ENCODE measurements at places on chromosomes 3 and 15.

GRCh38 chr15:65365229-65365628 lies 12.6 kb downstream of the IGDCC3 start:
- no peak for DNase-seq

GRCh38 chr3:14770591-14770990 lies 48.2 kb upstream of the FGD5 start:
- no peak for DNase-seq

GRCh38 chr3:8822141-8822540 lies 52.7 kb upstream of the OXTR start:
- DNase-seq: no peak

GRCh38 chr15:36183201-36183600 lies 396.2 kb upstream of the CDIN1 start:
- DNase-seq: no peak

GRCh38 chr3:143875546-143875945 lies 27.3 kb upstream of the SLC9A9 start:
- DNase-seq: no peak

GRCh38 chr15:30827625-30828303 lies 76.0 kb upstream of the FAN1 start:
- DNase-seq: no peak

- DNase-seq: no peak
Measured at GRCh38 chr15:44736181-44736765, at the start of gene TRIM69. Gene TRIM69, plus strand, starts transcription at chr15:44736528. Its CDS starts 177 bp downstream, at chr15:44736705.

DNA sequence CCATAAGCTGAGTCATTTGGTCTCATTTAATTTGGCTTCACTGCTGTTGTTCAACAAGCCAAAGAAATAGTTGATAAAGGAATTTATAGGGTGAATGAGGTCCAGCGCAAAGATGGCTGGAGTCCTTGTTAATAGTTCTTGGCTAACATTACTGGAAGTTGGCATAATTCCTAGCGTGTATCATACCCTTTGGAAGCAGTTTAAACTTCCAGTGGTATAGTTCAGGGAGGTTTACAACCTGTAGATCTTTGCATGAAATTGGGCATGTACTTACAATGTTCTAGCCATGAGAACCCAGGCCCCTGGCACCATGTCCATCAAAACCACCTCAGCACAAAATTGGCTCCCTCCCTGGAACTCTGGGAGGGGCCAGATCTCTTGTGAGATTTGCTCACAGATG lies 380.8 kb downstream of the LRTM1 start:
- no peak for DNase-seq

DNA sequence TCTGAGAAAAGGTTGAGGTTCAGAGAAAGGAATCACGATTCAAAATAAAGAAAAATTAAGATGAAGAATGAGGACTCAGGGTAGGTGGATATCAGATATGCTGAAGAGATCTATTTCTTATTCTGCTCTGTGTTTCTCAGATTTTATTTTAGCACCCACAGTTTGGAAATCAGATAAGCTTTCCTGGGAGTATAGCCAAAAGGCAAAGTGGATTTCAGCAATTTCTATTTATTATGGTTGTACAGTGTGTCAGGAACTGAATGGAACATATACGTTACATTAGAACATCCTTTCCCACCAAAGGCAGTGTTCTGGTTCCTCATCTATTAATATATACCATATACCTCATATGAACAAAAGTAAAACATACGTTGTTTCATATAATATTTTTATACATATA lies 18.9 kb downstream of the PEX5L start:
- no peak for DNase-seq

DNA sequence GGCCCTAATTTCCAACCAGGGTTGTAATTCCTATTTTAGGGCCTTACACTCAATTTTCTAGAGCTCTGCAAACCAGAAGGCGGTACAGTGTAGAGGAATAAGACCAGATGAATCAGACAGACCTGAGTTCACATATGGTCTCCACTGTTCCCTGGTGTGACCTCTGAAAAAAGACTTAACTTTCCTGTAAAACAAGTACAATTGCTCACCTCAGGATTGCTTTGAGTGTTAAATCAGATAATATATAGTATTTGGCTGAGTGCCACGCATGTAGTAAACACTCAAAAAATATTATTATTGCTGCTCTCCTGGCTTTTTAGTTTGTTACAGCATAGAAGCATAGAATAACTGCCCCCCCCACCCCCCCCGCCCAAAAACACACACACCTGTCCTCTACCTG lies 51.0 kb upstream of the STT3B start:
- no peak for DNase-seq

DNA sequence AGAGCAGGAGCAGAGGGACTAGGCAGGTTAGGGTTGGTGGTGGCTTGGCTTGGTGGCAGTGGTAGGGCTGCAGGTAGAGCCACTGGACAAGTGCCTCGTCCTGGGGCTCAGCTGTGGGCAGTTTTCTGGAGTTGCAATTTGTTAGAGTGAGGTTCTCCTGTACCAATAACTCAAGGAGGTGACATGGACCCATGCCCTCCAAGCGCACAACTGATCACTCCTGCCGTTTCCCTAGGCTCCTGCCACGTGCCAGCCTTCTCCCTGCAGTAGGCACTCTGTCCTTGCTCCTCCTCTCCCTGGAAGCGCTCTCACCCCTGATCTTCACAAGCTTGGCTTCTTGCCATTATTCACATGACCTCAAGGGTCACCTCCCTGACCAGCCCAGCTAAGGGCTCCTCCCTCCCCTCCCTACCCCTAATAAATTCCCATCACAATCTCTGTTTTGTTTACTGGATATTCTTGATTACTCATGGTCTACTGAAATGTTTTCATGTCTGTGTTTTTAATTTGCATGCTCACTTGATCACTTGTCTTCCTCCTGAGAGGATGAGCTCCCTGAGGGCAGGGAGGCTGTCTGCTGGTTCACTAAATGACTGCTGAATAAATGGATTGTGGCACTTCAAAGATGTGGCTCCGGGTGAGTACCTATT lies 3.3 kb downstream of the WNT7A start:
- no peak for DNase-seq

DNA sequence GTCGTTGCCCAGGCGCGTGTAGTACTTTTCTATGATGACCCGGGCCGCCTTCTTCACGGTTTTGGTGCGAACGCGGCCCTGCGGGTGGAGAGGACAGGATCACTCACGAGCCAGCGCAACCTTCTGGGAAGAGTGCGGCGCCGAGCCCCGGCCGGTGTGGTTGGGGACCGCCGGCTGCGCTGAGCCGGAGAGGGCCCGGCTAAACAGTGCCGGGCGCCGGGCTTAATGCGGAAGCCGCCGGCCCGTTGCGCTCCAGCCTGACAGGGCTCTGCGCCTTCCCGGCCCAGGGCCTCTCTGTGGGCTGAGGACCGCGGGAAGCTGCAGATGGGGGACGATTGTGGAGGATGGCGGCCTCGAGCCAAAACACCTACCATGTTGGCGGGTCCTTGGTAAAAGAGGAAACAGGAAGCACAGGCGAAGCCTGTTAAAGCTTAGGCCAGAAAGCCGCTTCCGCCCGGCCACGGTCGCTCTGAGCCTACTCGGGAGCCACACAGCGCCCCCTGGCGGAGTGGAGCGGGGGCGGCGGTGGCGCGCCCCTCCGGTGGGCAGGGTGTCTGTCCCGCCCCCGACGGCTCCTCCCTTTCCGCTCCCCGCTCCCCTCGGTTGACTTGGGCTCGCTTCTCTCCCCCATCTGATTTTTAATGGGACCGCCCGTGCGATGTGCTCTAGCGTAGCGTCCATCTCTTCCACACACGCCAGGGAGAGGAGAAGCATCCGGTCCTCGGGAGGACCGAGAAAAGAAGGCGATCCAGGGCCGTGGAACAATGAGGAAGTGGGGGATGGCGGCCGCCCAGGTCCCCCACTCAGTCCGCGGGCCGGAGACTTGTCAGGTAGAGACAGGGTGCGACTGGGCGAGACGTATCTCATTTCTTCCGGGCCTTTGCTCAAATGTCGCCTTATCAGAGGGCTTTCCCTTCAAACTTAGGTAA lies at the start of gene RPS17:
Gene RPS17, minus strand, starts transcription at position 403 of the 929 bp plus-strand sequence. Its CDS starts 29 bp downstream, at position 374.
- peak; percentile 92 for DNase-seq

DNA sequence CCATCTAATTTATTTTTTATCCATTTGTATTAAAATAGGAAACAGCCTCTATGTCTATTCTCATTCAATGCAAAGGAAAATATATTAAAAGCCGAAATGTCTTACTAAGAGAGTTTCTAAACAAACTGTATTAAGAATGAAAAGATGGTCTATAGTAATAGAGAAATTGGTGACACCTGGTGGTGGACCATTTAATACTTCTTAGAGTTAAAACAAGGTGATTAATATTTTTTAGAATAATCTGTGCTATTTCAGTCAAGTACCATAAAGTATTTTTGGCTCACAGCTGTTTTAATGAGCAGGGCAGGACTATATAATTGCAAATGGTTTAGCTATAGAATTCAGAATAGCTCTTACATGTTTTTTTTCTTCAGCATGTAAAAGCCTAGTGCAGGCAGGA lies 55.7 kb downstream of the SYNPR start:
- no peak for DNase-seq

- no peak for DNase-seq
Measured at GRCh38 chr3:6260551-6261191, 600.2 kb upstream of the GRM7 start.

- no peak for DNase-seq
Measured at GRCh38 chr15:74327756-74328155, 39.7 kb downstream of the CYP11A1 start.

GRCh38 chr3:66453651-66454463 lies 47.0 kb downstream of the LRIG1 start:
- no peak for DNase-seq

DNA sequence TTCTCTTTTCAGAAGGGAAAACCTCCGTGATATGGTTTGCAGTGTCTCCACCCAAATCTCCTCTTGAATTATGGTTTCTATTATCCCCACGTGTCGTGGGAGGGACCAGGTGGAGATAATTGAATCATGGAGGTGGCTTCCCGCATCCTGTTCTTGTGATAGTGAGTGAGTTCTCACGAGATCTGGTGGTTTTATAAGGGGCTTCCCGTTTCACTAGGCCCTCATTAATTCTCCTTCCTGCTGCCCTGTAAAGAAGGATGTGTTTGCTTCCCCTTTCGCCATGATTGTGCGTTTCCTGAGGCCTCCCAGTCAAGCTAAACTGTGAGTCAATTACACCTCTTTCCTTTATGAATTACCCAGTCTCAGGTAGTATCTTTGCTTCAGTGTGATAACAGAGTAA lies 692.7 kb upstream of the GRM7 start:
- DNase-seq: no peak

- DNase-seq: no peak
Measured at GRCh38 chr3:117405359-117405758, 695.8 kb downstream of the TUSC7 start.

DNA sequence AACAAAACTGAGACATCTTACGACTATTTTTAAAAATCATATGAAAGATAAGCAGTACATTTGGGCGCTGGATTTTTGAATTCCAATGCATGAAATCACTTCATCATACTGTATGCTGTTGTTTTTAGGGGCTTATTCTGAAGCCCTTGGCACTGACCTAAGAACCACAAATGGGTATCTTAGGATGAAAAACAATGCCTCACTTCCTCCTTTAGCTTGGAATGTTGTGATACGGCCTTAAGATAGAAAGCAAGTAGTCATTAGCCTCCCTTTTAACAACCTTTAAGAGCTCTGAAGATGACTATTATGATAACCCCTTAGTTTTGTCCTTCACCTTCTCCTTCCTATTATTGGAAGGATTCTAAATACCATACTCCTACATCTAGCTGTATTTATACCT lies 289.8 kb downstream of the ARPP21 start:
- DNase-seq: no peak

- peak; percentile 58 for DNase-seq
Measured at GRCh38 chr15:65981837-65982626, 112.7 kb downstream of the RAB11A start.

DNA sequence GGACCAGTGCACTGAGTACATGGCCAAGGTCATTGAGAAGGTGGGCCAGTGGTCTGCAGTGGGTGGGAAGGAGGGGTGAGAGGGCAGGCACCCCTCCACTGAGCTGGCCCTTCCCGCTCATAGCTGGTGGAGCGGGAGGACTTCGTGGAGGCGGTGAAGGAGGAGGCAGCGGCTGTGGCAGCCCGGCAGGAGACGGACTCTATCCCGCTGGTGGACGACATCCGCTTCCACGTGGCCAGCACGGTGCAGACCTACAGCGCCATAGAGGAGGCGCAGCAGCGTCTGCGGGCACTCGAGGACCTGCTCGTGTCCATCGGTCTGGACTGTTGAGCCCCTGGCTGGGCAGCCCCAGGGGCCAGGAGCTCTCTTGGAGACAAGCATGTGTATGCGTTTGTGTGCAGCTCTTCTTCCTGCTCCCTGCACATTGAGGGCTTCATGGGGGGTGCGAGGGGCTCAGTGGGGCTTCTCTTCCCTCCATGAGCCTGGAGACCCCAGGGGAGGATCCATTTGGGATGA lies 7.5 kb downstream of the ABTB1 start:
- DNase-seq: no peak

GRCh38 chr3:11186771-11187191 lies 32.5 kb downstream of the HRH1 start:
- DNase-seq: no peak

DNA sequence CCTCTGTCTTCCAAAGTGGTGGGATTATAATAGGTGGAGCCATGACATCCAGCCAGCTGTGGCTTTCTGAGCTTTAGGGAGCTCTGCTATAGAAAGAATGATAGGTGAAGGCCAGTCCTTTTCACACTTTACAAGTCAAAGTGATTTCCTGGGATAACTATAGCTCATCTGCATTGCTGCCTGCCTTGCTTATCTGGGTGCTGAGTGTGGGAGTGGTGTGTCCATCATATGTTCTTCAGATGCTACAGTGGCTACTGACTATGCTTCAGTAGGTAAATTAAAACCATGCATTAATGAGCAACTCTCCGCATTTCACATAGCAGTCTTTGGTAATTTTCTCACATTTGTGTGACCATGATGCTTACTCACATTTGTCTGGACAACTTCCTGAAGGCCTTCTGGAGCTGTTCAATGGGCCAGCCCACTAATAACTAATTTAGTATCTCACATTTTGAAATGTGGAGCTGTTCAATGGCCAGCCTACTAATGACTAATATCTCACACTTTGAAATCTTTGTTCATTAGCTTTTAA lies 23.4 kb downstream of the RHOA start:
- no peak for DNase-seq

- no peak for DNase-seq
Measured at GRCh38 chr3:67605377-67605776, 49.0 kb downstream of the SUCLG2 start.

- no peak for DNase-seq
Measured at GRCh38 chr15:47688573-47689086, 28.7 kb upstream of the SEMA6D start.

GRCh38 chr3:9008550-9009255 lies 45.4 kb upstream of the RAD18 start:
- DNase-seq: no peak

DNA sequence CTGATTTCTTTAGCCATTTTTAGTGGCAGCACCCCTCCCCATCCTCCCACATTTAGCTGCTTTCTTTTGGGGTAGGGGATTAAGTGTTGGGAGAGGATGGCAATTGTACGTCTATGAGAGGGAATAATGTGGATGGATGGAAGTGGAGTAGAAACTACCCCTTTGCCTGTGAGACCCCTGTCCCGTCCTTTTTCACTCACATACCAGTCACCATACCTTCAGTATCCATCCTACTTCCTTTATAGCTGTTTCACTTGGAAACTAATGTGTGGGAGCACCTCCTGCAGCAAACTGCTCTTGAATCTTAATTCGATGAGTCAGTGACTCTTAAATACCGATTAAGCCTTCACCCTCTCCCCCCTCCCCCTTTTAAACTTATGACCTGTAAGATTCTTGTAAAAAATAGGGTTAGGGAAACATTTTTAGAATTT lies 730 bp downstream of the SPRED1 start:
- peak; percentile 51 for DNase-seq
